ENCODE measurements at places on chromosomes 13 and 19.

GRCh38 chr13:59043016-59043415, 1120.7 kb downstream of the DIAPH3 start:
- no peaks in the 10 kb centered on the region for H3K27me3 ChIP-seq
- H3K4me3 ChIP-seq: no peak overlapping the region
- no peak for DNase-seq
- H3K27ac ChIP-seq: no peak overlapping the region
- H3K4me1 ChIP-seq: peaks cover 4% of the 10 kb centered on the region

DNA sequence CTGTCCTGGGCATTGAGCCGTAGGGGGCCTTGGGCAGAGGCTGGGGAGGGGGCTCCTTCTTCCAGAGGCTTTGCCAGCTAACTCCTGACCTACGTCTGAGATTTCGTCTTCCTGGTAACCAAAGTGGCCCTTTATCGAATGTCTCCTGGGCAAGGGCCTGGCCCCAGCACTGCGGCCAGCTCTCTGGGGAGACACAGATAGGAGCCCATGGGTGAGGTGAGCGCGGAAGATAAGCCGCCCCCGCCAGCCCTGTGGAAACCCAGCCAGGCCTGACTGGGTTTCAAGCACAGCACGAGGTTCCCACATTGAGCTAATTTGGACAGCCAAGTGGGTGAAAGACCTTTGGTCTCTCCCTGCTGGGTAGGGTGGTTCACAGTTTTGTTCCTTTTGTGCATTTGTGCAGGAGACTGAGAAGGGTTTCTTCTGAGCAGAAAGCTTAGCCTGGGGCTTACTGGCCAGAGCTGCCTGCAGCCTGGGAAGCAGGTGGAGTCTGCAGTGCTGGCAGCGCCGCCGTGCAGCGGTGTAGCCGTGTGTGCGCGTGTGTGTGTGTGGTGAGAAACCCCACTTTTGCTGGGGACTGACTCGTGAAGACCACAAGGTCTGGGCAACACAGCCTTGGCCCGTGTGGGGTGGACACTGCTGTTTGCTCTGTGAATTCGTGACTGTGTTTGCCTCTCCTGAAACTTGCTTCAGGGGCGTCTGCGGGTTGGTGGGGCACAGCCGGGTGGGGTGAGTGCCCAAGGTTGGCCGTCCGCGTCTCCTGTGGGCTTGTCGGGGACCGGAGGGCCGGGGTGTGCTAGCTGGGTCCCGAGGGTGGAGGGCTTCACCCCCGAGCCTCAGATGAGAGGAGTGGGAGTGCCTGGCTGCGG, 2.5 kb downstream of the BSG start:
- no peaks in the 10 kb centered on the region for H3K27me3 ChIP-seq
- peaks cover 25% of the 10 kb centered on the region for H3K36me3 ChIP-seq
- no peak for DNase-seq
- H3K27ac ChIP-seq: peak overlapping the region; percentile 85
- H3K4me1 ChIP-seq: peaks cover 17% of the 10 kb centered on the region

- peaks cover 29% of the 10 kb centered on the region for H3K36me3 ChIP-seq
- H3K4me3 ChIP-seq: no peak overlapping the region
- no peak overlapping the region for H3K27ac ChIP-seq
- DNase-seq: no peak
- H3K27me3 ChIP-seq: no peaks in the 10 kb centered on the region
These were observed 61.9 kb downstream of the WASF3 start for GRCh38 chr13:26619358-26619757.

DNA sequence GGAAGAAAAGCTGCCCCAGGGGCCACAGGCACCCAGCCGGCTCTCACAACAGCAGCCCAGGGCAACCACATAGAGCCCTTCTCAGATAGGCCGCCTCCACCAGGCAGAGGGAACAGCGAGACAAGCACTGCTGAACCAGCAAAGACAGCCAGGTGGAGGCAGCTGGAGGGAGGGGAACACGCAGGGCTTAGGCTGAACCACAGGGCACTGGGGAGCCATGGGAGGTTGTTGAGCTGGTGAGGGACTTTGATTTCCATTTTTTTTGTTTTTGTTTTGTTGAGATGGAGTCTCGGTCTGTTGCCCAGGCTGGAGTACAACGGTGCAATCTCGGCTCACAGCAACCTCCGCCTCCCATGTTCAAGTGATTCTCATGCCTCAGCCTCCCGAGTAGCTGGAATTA, 3.5 kb downstream of the GAMT start:
- H3K36me3 ChIP-seq: peaks cover 22% of the 10 kb centered on the region
- no peak overlapping the region for H3K27ac ChIP-seq
- no peak overlapping the region for H3K4me3 ChIP-seq
- no peaks in the 10 kb centered on the region for H3K27me3 ChIP-seq
- H3K4me1 ChIP-seq: peaks cover 3% of the 10 kb centered on the region

GRCh38 chr19:37484406-37485168, 15.4 kb downstream of the ZNF570 start:
- DNase-seq: no peak
- no peak overlapping the region for H3K4me3 ChIP-seq

DNA sequence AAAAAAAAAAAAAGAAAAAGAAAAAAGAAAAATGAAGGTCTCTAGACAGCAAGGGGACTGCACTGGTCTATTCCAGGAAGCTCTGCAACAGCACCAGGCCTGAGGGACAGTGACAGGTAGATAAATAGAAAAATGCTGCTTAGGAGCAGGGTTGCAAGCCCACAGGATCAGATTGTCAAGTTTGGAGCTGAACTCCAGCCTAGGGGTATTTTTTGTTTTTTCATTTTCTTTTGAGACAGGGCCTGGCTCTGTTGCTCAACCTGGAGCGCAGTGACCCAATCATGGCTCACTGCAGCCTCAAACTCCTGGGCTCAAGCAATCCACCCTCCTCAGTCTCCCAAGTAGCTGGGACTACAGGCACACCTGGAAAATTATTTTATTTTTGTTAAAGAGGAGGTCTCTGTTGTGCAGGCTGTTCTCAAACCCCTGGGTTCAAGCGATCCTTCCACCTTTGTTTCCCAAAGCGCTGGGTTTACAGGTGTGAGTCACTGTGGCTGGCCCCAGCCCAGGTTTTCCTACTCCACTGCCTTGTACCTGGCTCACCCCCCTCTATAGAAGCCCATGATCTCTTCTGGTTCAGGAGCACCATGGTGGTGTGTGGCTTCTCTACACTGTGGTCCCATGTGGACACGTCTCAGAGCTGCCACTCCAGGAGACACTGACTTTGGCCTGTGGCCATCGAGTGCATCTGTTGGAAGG, 23.9 kb downstream of the POP4 start:
- DNase-seq: no peak
- no peaks in the 10 kb centered on the region for H3K27me3 ChIP-seq
- no peaks in the 10 kb centered on the region for H3K36me3 ChIP-seq
- H3K4me3 ChIP-seq: no peak overlapping the region

GRCh38 chr19:17677002-17677401, 11.2 kb downstream of the UNC13A start:
- H3K27me3 ChIP-seq: peaks cover 13% of the 10 kb centered on the region
- H3K27ac ChIP-seq: no peak overlapping the region
- no peak overlapping the region for H3K4me3 ChIP-seq
- peaks cover 3% of the 10 kb centered on the region for H3K36me3 ChIP-seq

GRCh38 chr13:26380930-26381329, 127.0 kb downstream of the CDK8 start:
- DNase-seq: no peak
- no peak overlapping the region for H3K27ac ChIP-seq
- H3K4me3 ChIP-seq: no peak overlapping the region
- H3K27me3 ChIP-seq: no peaks in the 10 kb centered on the region
- H3K36me3 ChIP-seq: peaks cover 1% of the 10 kb centered on the region
- no peaks in the 10 kb centered on the region for H3K4me1 ChIP-seq

DNA sequence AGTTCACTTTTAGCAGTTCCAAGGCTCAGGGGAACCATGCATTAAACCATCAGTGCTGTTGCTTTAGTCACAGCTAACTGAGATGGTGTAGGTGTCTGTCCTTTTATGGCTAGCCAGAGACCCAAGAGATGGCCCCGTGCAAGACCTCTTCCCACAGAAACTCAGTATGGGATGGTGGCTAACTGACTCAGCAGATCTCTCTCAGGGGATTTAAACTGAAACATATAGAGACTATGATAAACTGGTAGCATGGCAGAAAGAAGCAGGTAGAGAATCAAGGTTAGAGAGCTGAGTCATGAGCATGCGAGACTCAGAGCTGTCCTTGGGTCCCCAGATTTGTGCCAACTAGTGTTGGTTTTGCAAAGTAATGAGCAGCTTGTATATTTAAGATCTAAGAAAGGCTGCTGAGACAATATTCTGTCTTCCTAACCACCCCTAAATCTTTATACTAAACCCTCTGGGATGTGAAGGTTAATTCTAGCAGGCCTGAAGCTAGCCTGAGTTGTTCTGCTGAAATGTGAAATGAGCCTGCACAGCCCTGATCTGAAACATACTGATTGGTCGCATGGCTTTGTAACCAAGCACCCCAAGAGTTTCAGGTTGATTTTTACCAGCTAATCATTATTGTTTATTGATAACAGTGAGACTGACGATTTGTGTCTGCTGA, 6.5 kb upstream of the SCEL start:
- peaks cover 1% of the 10 kb centered on the region for H3K4me1 ChIP-seq
- H3K27me3 ChIP-seq: no peaks in the 10 kb centered on the region

DNA sequence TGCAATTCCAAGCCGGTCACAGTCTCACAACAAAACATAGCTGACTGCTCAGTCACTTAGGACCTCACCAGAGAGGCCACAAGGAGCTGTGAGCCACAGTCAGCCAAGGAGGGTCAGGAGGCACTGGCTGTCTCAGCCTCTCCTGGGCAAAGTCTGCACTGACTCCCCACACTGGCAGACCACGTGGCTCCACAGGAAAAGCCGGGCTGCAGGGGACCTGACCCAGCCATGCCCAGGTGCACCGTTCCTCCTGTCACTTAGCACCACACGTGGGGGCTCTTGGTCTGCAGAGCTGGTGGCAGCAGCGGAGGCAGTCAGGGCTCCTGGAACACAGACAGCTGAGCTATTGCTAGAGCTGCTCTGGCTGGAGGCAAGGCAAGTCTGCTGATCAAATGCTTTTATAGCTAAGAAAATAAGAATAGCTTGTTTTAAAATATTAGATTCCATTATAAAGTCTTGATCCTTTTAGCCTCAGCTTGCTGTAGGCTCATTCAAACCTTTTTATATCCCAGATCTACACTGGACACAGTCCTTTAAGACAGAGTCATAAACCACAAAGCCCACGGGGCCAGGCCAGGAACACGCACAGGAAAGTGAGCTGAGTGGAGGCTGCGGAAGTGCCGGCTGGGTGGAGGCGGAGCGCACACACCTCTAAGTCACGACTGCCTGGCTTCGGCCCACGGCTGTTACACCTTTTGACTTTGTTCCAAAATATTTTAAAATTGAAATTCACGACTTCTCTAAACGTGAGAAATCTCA, 744.1 kb downstream of the UQCRFS1 start:
- no peaks in the 10 kb centered on the region for H3K4me1 ChIP-seq
- H3K27ac ChIP-seq: no peak overlapping the region
- no peaks in the 10 kb centered on the region for H3K36me3 ChIP-seq
- H3K27me3 ChIP-seq: no peaks in the 10 kb centered on the region
- no peak for DNase-seq

DNA sequence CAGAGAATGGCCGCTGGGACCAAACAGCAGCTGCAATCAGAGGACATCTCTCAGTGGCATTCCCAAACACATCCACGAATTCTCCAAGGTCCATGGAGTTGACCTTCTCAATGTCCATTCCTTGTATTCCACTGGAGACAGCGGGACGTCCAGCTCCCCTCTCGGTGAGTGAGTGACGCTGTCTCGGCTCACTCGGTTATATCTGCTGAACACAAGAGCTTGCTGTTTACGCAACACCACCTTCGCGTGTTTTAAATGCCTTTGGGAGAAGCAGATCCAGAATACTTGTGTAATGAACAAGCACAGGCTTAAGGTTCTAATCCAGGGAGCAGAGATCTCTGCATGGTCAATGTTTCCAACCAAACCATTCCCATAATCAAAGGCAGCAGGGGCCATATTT, at the start of gene URAD:
Gene URAD (minus strand): TSS at position 174 of the 400 bp plus-strand sequence. CDS start 56 bp downstream, at position 118.
- no peak within 1 kb of the TSS for H3K27ac ChIP-seq
- no peak for DNase-seq
- H3K4me1 ChIP-seq: no peaks in the 10 kb centered on the region
- peaks cover 14% of the 10 kb centered on the region for H3K27me3 ChIP-seq

DNA sequence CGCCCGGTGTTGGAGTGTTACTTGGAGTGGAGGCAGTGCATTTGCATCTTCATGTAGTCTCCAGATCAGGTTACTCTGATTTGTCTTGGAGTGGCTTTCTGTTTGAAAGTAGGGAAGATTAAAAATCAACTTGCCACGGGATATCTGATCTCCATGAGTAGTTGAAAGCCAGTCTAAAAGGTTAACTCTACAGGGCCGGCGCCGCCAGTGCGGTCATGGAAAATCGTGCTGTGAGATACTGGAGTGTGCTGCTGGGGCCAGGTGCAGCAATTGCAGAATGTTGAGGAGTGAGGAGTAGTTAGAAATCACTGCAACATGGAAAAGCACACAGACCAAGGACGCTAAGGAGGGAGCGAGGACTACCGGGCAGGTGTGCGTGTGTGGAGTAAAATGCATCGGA, 175.0 kb downstream of the STK24 start:
- no peak overlapping the region for H3K27ac ChIP-seq
- H3K4me3 ChIP-seq: no peak overlapping the region
- H3K4me1 ChIP-seq: peaks cover 4% of the 10 kb centered on the region
- H3K27me3 ChIP-seq: no peaks in the 10 kb centered on the region
- peaks cover 2% of the 10 kb centered on the region for H3K36me3 ChIP-seq
- no peak for DNase-seq

GRCh38 chr13:95100525-95101433, 200.5 kb downstream of the ABCC4 start:
- no peaks in the 10 kb centered on the region for H3K27me3 ChIP-seq
- peak overlapping the region; percentile 94 for H3K27ac ChIP-seq
- H3K4me1 ChIP-seq: peaks cover 20% of the 10 kb centered on the region
- DNase-seq: peak; percentile 74
- no peaks in the 10 kb centered on the region for H3K36me3 ChIP-seq
- H3K4me3 ChIP-seq: no peak overlapping the region

DNA sequence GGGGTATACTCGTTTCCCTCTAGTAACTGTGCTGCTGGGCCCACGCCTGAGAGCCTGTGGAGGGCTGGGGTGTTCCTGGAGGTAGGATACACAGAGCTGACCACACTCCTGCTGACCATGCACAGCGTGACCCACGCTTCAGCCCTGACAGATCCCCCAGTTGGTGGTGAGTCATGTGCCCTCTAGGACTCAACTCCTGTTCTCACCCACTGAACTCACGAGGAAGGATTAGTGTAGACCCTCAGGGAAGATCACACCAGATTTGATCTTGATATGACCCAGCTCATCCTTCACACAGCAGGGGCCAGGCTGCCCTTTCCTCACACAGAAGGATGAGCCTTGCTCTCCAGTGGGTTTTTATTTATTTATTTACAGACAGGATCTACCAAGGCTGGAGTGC, 13.3 kb upstream of the ACP7 start:
- no peak overlapping the region for H3K4me3 ChIP-seq
- H3K27ac ChIP-seq: no peak overlapping the region
- no peaks in the 10 kb centered on the region for H3K36me3 ChIP-seq
- H3K27me3 ChIP-seq: no peaks in the 10 kb centered on the region
- no peaks in the 10 kb centered on the region for H3K4me1 ChIP-seq

- no peak overlapping the region for H3K4me3 ChIP-seq
- H3K27ac ChIP-seq: no peak overlapping the region
- no peak for DNase-seq
- H3K4me1 ChIP-seq: no peaks in the 10 kb centered on the region
- H3K36me3 ChIP-seq: no peaks in the 10 kb centered on the region
These were observed 1391.4 kb downstream of the EFNB2 start for GRCh38 chr13:105144020-105144419.

GRCh38 chr19:9934132-9934950, 2.0 kb downstream of the OLFM2 start:
- peak; percentile 87 for DNase-seq
- H3K27ac ChIP-seq: no peak overlapping the region
- H3K27me3 ChIP-seq: peaks cover 17% of the 10 kb centered on the region
- no peaks in the 10 kb centered on the region for H3K36me3 ChIP-seq

- no peak overlapping the region for H3K4me3 ChIP-seq
- no peaks in the 10 kb centered on the region for H3K27me3 ChIP-seq
- no peak for DNase-seq
- H3K27ac ChIP-seq: no peak overlapping the region
- H3K36me3 ChIP-seq: peaks cover 16% of the 10 kb centered on the region
These were observed 9.9 kb upstream of the CACTIN start for GRCh38 chr19:3636506-3636905.
